ENCODE measurements at places on chromosomes 3 and 15.

- no peak for DNase-seq
Measured at GRCh38 chr3:157501863-157502262, 1.4 kb downstream of the VEPH1 start.

DNA sequence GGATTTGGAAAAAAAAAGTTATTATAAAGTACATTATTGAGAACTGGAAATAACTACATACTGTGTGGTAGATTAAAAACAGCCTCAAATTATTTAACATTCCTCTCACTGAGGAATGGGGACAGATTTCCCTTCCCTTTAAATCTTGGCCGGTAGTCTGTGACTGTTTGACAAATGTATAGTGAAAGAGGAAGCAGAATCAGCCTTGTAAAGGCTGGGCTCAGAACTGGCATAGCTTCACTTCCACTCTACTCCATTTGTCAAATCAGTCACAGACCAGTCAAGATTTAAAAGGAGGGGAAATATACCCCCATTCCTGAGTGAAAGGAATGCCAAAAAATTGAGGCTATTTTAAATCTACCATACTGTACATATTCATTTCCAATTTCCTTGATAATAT is 18.2 kb upstream of the B4GALT4 start:
- no peak for DNase-seq

DNA sequence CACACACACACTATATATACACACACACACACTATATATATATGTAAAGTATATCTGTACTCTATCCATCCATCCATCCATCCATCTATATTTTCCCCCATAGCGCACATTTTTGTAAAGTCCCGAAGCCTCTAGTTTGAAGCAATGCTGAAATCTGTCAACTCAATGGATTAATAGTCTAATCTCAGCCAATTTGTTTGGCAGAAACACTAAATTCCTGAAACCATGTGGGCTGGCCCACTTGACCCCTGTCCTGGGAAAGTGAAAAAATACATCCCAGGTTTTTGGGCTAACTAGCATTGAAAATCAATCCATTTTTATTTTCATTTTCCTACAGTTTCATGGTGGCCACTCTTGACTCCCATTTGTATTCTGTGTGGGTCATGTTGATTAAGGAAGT is 166.7 kb downstream of the SLCO3A1 start:
- DNase-seq: no peak

DNA sequence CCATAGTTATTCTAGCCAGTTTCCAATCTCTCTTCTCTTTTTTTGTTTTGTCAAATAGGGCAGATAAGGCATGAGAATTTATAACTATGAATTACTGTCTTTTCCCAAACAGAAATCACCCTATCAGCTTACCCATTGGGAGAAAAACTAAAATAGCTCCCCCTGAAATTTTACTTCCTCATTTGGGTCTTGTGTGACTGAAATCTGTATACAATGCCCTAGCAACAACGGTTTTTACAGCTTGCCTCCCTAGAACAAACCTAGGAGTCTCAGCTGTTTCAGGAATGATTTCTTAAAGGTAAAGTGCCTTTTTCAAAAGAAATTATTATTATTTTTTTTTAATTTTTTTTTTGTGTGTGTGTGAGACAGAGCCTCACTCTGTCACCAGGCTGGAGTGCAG is 56.8 kb downstream of the CD86 start:
- DNase-seq: no peak

GRCh38 chr15:36284911-36285310 is 294.5 kb upstream of the CDIN1 start:
- no peak for DNase-seq

DNA sequence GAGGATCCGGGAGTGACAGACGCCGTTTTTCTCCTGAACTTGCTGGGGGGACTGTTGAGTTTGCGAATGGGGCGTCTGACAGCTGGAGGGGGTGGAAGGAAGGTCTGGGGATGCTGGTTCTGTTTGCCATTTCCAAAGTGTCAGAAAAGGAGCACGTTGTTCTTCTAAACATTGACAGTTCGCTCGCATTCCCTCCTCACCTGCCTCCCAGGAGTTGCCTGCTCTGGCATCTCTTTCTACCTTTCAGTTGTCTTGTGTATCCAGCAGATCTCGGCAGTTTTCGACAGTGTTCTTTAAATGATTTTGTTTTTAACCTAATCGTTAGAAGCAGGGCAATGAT is 829 bp downstream of the SELENOT start:
- no peak for DNase-seq

GRCh38 chr15:95839367-95839782 is 491.1 kb upstream of the NR2F2 start:
- DNase-seq: no peak

DNA sequence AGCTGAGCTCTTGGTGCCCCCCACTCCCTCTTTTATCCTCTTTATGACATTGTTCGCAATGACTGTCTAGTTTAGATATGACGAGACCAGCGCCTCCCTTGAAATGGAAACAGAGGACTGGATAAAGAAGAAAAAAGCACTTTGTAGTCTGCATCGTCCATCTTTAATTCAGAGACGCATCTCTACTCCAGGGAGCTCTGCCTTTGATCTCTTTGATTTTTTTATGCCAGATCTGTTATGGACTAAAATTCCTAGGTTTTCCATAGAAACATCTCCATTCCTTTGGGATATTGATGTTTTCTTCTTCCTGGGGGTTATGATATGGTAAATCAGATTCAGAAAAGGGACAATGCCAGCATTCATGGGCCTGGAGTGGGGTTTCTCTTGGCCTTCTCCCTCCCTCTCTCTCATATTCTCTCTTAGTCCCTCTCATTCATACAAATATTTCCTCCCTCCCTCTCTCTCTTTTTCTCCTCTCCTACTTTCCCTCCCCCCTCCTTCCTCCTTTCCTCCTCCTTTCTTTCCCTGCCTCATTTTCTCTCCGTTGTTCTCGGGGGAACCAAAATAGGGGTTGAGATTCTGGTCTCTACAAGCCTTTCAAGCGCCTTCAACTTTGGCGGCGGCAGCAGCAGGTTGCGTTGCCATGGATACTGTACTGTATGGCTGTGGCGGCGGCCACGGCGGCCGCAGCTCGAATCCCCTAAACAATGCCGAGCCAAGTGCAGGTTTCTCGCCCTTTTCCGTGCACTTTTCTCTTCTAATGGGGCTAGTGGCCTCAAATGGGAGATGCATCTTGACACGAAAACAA is 45.5 kb downstream of the ZIC4 start:
- no peak for DNase-seq

GRCh38 chr15:65993762-65994161 is 124.5 kb downstream of the RAB11A start:
- no peak for DNase-seq

GRCh38 chr15:95946241-95946640 is 384.3 kb upstream of the NR2F2 start:
- DNase-seq: no peak

DNA sequence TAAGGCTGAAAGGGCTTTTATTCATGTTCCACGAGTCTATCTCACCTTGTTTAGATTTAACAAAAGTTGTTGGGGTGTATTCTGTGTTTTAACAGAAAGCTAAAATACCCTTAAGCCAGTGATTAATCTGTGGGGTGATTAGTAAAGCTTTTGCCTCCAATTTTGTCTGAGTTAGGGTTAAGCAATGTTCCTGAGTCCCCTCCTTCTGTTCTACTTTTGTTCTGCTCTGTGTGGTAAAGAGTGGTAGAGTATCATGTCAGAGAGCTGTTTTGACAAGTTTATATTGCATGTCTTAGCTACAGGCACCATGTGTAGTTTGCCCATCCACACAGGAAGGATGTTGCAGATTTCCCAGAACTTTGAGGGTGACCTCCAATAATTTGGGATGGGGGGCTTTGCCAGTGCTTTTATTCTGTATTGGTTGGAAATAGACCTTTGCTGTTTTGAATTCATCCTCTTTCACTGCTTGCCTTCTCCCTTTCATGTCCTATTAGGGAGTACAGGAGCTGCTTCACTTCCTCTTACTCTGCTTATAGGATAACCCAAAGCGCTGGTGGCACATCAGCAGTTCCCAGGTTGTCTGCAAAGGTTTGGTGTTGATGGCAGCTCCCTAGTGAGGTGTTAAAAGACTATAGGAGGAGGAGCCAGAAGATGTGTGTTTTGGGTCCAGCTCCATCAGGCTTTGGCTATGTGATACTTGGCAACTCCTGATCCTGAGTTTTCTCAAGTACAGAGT is 7.4 kb downstream of the PDE8A start:
- no peak for DNase-seq

DNA sequence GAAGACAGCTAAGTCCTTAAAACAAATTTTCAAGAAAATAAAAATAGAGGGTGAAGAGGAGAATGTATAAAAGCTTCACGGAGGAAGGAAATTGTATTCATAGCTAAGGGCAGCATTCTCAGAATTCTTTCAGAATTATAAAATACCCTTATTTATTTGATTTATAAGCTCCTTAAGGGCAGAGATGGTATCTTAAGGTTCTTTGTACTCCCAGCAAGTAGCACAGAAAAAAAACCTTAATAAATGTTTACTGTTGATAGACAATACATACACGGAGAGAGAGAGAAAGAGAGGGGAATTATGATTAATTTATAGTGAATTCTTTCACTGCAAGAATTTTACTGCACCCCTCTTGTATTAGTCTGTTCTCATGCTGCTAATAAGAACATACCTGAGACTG is 375.6 kb upstream of the CCDC54 start:
- DNase-seq: no peak

GRCh38 chr3:126109146-126109879 is 25.4 kb upstream of the SLC41A3 start:
- DNase-seq: no peak

GRCh38 chr3:38598791-38599190 is 50.7 kb downstream of the SCN5A start:
- DNase-seq: no peak

DNA sequence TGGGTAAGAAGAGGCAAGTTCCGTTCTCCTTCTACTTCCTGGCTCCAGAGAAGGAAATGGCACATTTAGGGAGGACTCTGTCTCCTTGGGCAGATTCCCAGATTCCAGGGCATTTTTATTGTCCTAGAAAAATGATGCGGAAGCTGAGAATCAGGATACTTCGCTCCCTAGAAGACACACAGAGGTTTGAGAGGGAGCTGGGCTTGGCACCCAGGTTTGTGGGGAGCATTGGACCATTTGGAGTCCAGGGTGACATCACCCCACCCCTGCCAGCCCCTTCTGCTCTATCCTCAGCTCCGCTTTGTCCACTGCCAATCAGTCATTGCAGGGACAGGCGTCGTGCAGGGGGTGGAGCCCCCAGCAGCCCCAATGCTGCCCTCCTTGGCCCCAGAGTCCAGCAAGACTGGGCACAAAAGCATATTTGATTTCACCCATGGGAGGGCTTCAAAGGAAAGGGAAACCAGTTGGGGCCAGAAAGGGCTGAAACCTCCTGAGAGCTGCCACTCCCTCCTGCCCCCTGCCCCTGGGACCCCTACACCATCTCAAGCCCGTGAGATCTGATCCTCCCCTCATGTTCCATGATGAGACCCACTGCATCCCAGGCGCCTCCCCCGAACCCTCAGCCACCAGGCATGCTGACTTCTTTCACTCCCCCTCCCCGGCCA is 129.8 kb upstream of the MEF2A start:
- DNase-seq: no peak

GRCh38 chr15:99485153-99485961 is 80.4 kb upstream of the MEF2A start:
- no peak for DNase-seq

- no peak for DNase-seq
Measured at GRCh38 chr3:179503640-179504039, 52.4 kb upstream of the GNB4 start.

GRCh38 chr15:98289747-98290146 is 329.2 kb downstream of the ARRDC4 start:
- DNase-seq: no peak

GRCh38 chr3:141945726-141946485 is 69.5 kb downstream of the ATP1B3 start:
- no peak for DNase-seq

GRCh38 chr3:50003216-50003615 is 63.3 kb downstream of the RBM6 start:
- no peak for DNase-seq

- DNase-seq: no peak
Measured at GRCh38 chr3:133213937-133214336, 175.7 kb downstream of the TMEM108 start.

GRCh38 chr3:60582288-60582687 is 669.0 kb downstream of the FHIT start:
- no peak for DNase-seq

DNA sequence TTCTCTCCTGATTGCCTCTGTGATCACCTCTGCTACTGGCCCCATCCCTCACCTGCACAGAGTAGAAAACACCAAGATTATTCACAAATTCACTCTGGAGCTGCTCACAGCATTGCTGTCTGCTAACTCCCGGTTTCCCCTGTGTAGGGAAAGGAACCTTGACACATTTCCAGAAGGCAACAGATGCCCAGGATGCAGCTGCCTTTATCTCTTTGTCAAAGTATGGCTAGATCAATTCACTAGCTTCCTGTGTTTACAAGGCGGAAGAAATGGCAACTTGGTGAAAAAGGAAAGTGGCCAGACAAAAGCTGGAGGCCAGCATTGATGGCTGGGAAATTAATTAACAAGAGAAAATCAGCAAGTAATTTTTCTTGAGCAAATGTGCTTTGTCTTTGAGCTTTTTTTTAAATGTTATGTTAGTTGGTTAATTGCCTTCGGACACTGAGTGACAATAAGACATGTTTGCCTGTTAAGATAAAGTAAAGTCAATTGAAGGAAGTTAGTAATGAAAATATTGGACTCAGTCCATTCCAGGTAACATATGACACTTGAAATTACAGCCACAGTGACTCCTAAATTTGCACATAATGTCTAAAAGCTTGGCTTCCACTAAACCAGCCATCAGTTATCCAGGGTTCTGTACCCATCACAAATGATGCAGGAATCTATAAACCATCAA is 394.6 kb upstream of the IL12A start:
- no peak for DNase-seq

DNA sequence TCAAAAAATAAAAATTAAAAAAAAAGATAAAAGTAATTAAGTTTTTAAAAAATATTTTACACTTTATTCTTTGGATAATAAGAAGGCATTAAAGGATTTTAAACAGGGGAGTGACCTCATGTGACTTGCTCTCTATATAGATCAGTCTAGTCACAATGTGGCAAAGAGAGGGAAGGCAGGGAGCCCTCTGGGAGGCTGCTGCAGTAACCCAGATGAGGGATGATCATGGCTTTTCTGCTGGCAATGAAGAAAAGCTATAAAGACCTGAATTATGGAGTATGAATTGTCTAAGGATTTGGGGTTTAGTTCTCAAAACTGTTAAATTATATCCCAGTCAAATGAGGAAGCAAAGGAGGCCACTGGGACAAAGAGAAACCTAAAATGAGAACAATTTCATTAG is 58.1 kb downstream of the SUMF1 start:
- DNase-seq: no peak

- no peak for DNase-seq
Measured at GRCh38 chr15:49063402-49064280, 17.4 kb upstream of the SECISBP2L start.

Measured in fibroblast of skin of left biceps (primary cell).